A172 (cell line): ENCODE measurements at places on chromosomes 5 and 9.

- no peak for DNase-seq
Observed at GRCh38 chr5:143693651-143694252, 118.2 kb upstream of the HMHB1 start.

- DNase-seq, result peak; percentile 44
Observed at GRCh38 chr9:4292781-4293180, 7.1 kb downstream of the GLIS3 start.

- DNase-seq, result peak; percentile 18
Observed at GRCh38 chr9:27377147-27377807, 80.3 kb upstream of the EQTN start.

GRCh38 chr9:22829236-22829635 is 382.6 kb downstream of the DMRTA1 start:
- DNase-seq, result no peak

DNA sequence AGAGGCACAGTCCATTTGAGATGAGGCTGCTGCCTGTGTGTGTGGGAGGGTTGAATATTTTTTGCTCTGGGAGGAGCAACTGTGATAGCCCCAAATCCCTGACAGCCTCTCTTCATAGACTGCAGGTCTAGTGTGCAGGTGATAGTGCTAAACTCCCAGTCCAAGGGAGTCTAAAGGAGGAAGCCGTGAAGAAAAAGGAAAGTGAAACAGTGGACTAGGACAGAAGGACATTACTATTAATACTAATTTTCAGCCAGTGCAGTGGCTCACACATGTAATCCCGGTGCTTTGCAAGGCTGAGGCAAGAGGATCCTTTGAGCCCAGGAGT is 295.0 kb downstream of the PDE4D start:
- DNase-seq, result peak; percentile 56

DNA sequence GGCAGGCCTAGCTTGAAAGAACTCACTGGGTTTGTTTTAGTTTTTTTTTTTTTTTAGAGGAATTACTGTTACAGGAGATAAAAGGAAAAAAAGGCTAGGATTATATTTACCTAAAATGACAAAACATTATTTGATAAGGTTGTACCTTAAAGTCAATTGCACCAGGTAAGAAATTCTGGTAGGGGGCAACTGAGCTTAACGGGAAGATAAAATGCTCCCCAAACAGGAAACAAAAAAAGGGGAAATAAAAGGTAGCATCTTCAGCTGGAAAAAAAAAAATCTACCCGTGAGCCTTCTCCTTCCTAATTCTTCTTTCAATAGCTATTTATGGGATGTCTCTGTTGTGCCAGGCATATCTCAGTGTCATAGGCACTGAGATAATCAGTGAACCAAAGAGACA is 164.5 kb downstream of the PIK3R1 start:
- no peak for DNase-seq

DNA sequence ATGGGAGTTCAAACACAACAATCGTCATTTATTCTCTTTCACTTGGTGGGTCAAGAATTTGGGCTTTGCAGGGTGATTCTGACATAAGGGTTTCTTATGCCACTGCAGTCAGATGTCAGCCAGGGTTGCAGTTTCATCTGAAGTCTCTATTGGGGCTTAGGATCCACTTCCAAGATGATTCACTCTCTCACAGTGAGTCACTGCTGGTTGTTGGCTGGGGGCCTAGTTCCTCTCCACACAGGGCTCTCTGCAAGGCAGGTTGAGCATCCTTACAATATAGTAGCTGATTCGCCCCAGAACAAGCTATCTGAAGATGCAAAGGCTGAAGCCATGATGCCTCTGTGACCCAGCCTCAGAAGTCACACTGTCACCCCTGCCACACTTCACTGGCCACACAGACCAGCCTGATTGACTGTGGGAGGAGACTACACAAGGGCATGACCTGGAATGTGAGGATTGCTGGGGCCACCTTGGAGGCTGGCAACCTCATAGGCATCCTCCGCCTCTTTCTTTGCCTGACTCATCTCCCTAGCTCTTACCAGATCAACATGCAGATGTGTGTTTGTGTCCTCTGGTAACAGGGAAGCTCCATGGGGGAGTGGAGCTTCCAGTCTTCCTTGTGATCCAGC is 4.5 kb upstream of the CARD19 start:
- peak; percentile 68 for DNase-seq

DNA sequence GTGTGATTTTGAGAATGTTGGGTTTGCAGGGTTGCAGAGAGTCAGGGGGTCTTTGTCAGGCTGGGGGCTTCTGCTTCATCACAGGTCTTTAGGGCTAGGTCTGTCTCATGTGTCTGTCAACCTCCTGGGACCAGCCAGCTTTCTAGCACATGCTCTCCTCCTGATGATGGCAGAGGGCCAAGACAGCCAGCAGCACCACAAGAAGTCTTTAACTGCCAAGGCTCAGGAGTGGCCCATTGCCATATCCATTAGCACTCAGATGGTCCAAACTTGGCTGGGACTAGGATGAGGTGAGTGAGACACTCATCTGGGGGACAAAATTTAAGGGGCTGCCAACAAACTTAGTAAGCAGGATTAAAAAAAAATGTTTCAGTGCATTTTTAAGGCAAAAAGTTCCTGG is 384.2 kb upstream of the CDH10 start:
- DNase-seq, result peak; percentile 18

DNA sequence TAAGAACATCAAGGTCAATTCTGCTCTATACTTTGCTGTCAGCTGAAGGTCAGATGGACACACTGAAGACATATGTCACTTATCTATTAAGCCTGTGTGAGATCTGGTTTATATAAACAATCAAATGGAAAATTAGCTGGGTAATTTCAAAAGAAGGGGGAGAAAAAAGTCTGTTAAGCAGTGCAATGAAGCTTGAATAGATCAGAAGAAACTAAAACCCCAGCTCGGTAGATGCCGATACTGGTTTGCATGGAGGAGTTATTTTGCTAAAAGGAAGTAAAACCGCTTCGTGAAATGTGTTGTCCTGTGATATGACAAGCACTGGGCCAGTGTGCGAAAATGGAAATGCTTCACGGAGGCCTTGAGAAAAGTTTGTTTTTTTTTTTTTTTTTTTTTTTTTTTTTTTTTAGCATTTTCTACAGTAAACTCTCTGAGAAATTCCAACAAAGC is 148.8 kb downstream of the MEF2C start:
- no peak for DNase-seq

GRCh38 chr5:79456890-79457583 is 56.9 kb downstream of the HOMER1 start:
- DNase-seq, result no peak

- DNase-seq, result no peak
Observed at GRCh38 chr5:572398-573019, 39.6 kb upstream of the CEP72 start.

DNA sequence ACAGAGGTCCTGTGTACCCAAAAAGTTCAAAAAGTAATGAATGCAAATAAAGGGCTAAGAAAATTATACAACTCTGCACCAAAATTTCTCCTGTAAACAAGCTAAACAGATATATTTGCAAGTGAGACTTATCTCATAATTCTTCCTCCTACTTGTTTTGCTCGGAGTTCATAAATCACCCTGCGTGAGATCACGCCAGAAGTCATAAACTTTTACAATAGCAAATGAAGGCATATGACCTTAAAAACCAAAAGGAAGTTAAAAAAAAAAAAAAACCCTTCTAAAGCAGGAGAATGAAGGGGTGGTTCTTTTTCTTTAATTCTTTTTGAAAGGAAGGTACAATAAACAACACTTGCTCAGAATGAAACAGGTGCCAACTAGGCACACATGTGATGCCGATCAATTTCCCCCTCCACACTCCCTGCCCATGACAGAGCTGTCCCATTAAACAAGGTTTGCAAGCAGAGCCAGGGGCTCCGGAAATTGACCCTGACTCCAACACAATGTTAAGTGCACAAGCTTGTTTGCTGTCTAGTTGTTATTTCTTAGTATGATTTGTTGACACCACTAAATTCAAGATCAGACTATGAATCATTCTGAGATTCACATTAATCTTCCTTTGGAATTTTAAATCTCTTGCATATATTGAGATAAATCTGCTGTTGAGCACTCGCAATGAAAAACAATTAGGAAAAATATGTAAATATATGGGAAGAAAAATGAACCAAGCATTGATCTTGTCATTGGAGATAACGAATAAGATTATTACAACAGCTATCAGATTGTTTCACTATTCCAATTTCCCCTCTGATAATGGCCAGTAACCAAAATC is 46.3 kb downstream of the DROSHA start:
- DNase-seq, result no peak

GRCh38 chr5:133938039-133938821 is 30.2 kb downstream of the C5orf15 start:
- no peak for DNase-seq

DNA sequence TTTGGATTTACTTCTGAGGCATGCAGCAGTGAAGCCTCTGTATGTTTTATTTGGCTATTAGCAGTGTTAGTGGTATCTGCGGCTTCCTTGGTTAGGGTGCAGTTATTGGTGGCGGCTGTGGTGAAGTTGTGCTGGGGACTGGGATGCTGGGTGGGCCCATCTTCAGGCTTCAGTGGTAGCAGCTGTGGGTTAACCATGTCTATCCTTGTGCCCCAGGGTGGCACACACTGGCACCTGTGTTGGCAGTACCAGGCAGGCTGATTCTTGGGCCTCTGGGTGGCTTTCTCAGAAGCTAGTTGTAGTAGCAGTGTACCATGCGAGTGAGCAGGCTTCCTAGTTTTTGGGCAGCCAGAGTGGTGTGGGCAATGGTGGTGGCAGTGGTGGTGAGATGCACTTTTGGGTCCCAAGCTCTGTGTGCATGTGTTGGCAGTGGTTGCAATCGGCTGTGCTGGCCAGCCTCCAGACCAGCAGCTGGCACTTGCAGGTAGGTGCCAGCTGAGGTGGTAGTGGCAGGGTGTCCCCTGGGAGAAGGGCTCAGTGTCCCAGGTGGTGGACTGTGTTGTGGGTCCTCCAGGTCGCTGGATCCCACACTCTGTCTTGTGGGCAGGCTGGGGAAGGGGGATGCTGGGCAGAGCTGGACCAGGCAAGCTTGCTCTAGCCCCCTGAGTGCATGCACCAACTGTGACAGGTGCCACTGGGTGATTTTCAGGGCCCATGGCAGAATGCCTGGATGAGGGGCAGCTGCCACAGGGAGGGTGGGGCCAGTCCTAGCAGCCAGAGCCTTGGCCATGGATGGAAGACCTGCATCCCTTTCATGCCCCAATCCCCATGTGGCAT is 13.6 kb downstream of the AHRR start:
- no peak for DNase-seq

- DNase-seq, result no peak
Observed at GRCh38 chr5:59725392-59725767, 168.1 kb downstream of the PDE4D start.

GRCh38 chr5:141778206-141778605 is 96.2 kb upstream of the ARAP3 start:
- DNase-seq, result peak; percentile 95

DNA sequence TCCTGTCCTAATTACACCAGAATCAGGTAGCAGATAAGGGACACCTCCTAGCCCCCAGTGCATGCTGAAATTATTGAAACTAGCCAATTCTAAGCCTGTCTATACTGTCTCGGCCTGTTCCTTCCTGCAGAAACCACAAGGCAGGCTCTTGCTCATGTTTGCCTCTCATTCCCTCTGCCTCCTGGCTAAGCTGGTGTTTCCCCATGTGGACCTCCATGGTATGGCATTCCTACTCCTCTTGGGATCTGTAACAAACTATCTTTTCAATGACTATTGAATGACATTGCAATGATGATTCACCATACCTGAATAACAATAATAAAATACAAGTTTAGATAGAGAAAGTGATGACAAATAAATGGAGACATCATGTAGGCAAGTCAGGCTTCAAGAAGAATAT is 35.6 kb upstream of the ADAMTS16 start:
- DNase-seq, result no peak

GRCh38 chr5:12854386-12854785 is 950.1 kb upstream of the CTNND2 start:
- DNase-seq, result no peak

DNA sequence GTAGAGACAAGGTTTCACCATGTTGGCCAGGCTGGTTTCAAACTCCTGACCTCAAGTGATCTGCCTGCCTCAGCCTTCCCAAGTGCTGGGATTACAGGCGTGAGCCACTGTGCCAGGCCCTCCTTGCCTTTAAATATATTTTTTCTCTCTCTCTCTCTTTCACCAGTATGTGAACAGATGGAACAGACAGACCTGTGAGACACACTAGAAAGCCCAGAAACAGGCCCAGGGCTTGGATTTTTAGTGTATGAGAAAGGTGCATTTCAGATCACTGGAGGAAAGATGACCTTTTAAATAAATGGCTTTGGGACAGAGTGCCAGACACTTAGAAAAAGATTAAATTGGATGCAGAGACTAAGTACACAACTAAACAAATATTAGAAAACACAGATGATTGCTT is 3.1 kb downstream of the RASGEF1C start:
- DNase-seq, result no peak

- no peak for DNase-seq
Observed at GRCh38 chr5:160263326-160263855, 34.1 kb downstream of the FABP6 start.

DNA sequence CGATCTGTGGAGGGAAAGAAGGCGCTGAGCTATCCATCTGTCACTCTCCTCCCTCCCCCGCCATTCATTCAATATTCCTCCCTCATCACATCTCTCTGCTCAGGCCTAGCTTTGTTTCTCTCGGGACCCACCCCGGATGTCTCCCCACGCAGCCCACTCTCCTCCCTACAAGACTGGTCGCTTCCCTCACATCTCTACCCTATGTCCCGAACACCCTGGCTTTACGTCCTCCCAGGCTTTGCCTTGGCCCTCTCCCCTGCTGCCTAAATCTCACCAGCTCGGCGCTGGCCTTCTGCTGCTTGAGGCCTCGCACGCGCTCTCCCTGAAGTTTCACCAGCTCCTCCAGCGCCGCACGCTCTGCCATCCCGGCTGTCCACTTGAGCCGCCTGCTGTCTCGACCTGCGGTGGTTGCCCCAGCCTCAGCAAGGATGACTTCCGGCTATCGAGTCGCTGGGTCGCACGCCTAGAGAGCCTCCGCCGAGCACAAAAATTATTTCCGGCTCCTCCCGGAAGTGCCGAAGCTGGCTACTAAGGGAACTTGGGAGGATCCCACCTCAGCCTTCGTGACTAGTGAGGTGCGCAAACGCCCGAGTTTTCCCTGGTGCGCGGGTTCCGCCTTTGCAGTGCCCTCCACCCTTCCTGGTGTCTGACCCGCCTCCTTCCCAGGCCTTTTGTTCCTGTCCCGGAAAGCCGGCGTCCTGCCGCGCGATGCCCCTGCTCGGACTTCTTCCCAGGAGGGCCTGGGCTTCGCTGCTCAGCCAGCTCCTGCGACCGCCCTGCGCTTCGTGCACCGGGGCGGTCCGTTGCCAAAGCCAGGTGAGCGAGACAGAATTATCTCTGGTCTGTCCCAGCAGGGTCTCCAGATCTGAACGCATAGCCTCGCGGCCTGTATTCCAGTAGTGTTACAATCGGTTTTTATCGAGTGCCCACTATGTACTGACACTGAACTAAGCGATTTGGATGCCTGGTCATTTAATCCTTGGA is at the start of the genes HARS1 and HARS2:
Gene HARS1, minus strand, starts transcription at position 430 of the 984 bp plus-strand sequence. Its CDS starts 66 bp downstream, at position 364.
Gene HARS2, plus strand, starts transcription at position 515 of the 984 bp plus-strand sequence. Its CDS starts 194 bp downstream, at position 709.
- peak; percentile 98 for DNase-seq

GRCh38 chr9:35001285-35001677 is 11.7 kb downstream of the DNAJB5 start:
- no peak for DNase-seq
